CD8-positive, alpha-beta memory T cell (primary cell): ENCODE measurements at places on chromosomes 3 and 15.

- DNase-seq = no peak
Observed at GRCh38 chr3:57063032-57063431, 2.6 kb downstream of the SPATA12 start.

DNA sequence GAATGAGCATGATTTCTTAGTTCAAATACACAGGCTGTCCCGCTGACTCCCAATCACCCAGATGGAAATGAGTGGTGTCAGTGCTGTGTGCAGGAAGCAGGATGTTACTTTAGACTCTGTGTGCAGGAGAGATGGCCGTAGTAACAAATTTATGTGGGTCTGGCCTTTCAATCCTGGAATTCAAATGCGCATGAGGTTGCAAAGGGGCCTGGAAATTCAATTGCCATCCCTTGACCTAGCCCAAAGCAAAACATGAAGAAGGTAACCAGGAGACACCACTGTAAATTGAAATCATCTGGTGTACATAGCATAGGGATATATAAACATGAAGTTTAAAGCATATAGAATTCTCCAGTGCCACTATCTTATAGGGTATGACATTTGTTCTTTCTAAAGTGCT lies 33.2 kb downstream of the GREM1 start:
- DNase-seq = no peak

GRCh38 chr3:51954713-51955112 lies 468 bp upstream of the GPR62 start:
- no peak for DNase-seq

GRCh38 chr15:93348711-93349545 lies 259.9 kb upstream of the RGMA start:
- DNase-seq = no peak

- no peak for DNase-seq
Observed at GRCh38 chr3:123700791-123701722, 116.2 kb upstream of the HACD2 start.

GRCh38 chr15:40115670-40116093 lies 7.0 kb upstream of the BMF start:
- DNase-seq = peak; percentile 57

DNA sequence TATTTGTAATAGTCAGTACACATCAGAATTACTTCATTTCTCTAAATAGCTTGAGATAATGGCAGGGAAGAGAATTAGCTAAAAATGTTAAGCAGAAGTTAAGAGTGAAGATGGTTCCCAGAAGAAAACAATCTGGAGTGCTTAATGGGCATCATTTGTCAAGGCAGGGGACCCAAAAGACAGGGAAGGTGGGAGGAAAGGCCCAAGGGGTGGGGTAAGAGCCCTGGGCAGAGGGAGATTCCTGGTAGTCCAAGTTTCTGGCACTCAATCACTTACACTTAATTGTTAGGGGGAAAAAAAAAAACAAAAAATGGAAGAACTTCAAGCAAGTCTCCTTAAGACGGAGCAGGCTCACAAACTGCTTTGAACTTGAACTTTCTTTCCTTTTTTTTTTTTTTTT lies 28.9 kb downstream of the TNFAIP8L3 start:
- DNase-seq = no peak

GRCh38 chr3:60000311-60001105 lies 950.7 kb upstream of the CFAP20DC start:
- no peak for DNase-seq

GRCh38 chr3:183307749-183308148 lies 54.7 kb downstream of the B3GNT5 start:
- DNase-seq = no peak

DNA sequence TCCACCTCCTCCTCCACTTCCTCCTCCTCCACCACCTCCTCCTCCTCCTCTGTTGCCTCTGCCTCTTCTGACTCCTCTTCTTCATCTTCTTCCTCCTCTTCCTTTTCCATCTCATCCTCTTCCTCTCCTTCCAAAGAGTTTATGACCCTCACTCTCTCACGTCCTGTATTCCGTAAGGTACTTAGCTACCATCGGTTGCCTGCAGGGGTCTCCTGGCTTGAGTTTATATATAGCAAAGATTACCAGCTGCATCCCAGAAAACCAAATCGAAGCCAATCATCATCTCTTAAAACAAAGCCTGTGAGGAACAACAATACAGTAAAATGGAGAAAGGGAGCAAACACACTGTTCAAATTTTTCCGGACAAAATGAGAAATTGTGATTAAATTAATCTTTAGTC lies 317.4 kb downstream of the C3orf38 start:
- no peak for DNase-seq
